Caudate nucleus (tissue), 63 donors: ENCODE measurements at places on chromosomes 2 and 18.

DNA sequence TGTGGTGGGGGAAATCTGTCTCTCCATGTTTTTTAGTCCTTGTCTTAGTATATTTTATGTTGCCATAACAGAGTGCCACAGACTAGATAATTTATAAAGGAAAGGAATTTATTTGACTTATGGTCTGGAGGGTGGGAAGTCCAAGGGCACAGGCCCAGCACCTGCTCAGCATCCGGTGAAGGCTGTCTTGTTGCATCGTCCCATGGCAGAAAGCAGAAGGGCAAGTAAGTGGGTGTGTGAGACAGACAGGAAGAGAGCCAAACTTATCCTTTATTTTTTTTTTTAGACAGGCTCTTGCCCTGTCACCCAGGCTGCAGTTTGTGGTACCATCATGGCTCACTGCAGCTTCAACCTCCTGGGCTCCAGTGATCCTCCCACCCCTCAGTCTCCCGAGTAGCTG, 98.1 kb downstream of the HS1BP3 start:
- no peak for DNase-seq

- no peak for DNase-seq
These were observed 81.6 kb downstream of the SH3RF3 start for GRCh38 chr2:109210431-109211200.

DNA sequence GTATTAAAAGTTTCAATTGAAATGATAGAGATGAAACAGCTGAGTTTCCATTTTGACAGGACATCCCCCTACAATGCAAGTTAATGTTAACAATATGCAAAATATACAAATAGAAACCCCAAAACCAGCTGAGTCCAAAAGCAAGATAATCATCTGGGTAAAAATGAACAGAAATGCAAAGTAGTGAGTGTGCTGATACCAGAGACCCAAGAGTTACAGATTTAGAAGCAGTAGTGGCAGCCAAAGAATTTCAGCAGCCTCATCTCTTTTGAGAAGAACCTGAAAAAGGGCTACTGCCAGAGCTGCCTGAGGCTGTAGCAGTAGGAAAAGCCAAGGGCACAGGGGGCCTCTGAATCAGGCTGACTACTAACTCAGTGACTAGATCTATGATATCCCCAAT, 82.6 kb downstream of the THADA start:
- DNase-seq = no peak

DNA sequence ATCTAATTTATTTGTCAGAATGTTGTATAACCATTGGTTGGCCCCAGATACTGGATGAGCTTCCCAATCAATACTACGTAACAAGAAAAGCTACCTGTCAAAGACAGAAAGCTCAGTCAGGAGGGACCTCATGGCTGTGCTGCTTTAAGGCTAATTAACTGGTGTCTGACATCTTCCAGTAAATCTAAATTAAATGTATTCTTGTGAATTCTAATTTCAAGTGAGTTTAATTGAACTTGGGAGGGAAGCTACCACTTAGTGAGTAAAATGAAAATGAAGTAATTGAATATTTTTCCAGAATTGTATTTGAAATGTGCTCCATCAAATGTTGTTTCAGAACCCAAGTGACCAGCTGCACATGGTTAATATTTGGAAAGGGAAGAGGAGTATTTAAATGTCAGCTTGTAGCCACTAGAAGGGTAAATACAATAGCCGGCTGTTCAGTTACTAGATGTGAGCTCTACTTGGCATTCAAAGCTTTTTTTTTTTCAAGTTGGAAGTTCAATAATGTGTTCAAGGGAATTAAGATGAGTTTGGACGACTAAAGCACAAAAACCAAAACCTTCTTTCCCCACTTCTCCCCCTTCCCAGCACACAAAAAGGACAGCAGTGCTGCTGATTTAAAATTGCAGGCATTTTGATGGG, 62.0 kb downstream of the GPR39 start:
- DNase-seq = no peak

DNA sequence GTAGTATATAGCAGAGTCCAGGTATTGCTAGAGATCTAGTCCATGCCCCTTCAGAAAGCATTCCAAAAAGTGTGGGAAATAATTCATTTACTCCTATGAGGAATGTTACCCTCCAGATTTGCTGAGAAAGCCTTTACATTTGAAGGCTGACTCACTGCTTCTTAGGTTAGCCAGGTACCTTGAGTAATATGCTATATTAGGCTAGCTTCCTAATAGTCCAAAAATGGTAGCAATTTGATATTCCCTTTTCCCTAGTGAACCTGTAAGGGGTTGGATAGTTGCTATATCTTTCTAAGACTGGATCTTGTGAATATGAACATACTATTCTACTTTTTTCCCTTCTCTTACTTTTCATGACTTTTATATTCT, 63.6 kb downstream of the SPOPL start:
- no peak for DNase-seq

- DNase-seq = no peak
These were observed 111.5 kb downstream of the MTCL1 start for GRCh38 chr18:8816816-8817215.

- DNase-seq = no peak
These were observed 155.9 kb downstream of the ESCO1 start for GRCh38 chr18:21444465-21445212.

GRCh38 chr2:77434880-77435279, 87.3 kb downstream of the LRRTM4 start:
- DNase-seq = no peak

DNA sequence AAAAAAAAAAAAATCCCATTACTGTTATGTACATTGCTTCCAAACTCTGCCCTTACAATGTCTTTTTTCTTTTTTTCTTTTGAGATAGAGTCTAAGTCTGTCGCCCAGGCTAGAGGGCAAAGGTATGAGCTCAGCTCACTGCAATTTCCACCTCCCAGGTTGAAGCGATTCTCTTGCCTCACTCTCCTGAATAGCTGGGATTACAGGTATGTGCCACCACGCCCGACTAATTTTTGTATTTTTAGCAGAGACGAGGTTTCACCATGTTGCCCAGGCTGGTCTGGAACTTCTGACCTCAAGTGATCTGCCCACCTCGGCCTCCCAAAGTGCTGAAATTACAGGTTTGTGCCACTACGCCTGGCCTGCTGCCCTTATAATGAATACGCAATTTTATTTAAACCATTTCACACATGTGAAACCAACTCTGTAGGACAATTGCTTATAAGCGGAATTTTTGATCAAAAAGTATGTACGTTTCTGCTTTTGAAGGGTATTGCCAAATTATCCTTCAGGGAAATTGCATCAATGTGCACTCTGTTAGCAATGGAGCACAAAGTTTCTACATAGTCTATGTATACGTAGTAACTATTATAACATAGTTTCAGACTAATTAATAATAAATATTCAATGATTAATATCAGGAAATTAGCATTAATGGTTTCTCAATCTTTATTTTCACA, 55.7 kb upstream of the ACTR3 start:
- no peak for DNase-seq

GRCh38 chr2:46488389-46488788, 9.0 kb downstream of the TMEM247 start:
- DNase-seq = no peak

- DNase-seq = no peak
These were observed 48.7 kb downstream of the ATIC start for GRCh38 chr2:215360596-215360995.

- DNase-seq = no peak
These were observed 282.2 kb downstream of the EXOC6B start for GRCh38 chr2:72543497-72544216.

DNA sequence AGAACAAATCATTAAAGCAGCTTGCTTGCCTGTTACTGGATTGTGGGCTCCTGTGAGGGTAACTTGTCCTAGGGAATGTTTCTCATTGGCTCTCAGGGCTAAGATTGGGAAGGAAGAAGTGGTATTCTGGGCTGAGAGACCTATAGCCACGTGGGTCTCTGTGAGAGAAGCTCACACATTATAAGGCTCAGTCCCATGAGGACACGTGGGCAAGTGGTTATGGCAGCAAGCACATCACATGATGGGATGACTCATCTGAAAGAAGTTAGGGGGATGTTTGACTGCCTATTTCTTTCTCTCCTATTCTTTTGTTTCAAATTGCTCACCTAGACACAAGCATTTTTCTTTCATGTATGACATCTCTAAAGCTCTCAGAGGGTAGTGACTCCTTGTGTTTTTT, 418.0 kb upstream of the ST6GAL2 start:
- no peak for DNase-seq

DNA sequence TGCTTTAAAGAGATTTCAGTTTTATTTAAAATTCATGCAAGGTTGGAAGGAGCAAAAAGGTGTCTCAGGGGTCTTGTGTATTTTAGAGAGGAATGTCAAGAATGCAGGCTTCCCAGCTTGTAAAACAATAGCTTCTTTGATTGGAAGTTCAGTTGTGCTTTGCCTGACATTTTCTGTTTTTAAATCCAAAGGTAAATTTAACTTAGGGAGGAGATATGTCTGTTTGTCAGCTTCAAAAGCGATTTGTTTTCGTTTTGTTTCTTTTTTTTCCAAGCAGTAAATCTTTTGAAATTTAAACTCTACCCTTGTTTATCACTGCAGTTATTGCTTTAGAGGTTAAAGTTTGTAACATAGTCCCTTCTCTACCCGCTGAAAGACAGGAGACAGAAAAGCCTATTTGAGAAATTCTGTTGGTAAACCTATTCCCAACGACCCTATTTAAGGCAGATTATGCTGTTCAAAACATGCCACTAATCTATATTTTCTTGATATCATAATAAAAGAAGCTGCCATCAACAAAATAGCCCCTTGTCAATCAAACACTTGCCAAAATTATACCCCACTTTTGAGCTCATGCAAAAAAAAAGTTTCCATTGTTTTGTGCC, 639.6 kb downstream of the IRS1 start:
- DNase-seq = no peak

DNA sequence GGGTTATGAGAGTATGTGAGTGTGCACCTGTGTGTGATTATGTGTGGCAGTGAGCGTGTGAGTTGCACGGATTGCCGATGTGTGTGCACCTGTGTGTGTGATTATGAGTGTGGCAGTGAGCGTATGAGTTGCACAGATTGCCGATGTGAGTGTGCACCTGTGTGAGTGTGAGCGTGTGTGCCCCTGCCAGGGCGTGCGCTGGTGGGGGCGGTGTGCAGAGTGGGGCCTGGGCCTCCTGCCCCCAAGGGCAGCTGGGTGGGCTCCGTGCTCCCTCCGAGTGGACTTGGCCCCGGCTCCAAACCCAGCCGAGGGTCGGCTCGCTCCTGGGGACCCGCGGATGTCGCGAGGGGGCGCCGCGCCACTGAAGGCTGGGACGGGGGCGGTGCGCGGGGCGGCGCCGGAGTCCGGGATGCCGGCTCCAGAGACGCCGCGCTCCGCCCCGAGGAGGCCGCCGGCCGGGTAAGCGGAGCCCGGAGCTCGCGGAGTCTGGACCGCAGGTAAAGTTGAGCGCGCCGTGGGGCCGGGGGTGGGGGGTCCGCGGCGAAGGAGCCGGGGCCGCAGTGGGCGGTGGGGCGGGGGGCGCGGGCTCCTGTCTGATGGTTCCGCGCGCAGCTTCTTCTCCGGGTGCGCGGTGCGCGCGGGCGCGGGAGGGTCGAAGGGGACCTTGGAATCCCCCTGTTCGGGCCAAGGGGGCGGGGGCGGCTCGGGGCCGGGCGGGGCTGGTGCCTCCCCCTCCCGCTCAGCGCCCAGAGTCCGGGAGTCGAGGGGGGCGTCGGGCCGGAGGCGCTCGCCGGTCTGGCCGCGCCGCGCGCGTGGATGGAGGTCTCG, at the start of gene KCNG2:
Gene KCNG2, plus strand, starts transcription at position 421 of the 828 bp plus-strand sequence. CDS start 65,730 bp downstream, outside the sequence.
- no peak for DNase-seq

- no peak for DNase-seq
These were observed 287.4 kb upstream of the HDAC4 start for GRCh38 chr2:239688122-239688681.

DNA sequence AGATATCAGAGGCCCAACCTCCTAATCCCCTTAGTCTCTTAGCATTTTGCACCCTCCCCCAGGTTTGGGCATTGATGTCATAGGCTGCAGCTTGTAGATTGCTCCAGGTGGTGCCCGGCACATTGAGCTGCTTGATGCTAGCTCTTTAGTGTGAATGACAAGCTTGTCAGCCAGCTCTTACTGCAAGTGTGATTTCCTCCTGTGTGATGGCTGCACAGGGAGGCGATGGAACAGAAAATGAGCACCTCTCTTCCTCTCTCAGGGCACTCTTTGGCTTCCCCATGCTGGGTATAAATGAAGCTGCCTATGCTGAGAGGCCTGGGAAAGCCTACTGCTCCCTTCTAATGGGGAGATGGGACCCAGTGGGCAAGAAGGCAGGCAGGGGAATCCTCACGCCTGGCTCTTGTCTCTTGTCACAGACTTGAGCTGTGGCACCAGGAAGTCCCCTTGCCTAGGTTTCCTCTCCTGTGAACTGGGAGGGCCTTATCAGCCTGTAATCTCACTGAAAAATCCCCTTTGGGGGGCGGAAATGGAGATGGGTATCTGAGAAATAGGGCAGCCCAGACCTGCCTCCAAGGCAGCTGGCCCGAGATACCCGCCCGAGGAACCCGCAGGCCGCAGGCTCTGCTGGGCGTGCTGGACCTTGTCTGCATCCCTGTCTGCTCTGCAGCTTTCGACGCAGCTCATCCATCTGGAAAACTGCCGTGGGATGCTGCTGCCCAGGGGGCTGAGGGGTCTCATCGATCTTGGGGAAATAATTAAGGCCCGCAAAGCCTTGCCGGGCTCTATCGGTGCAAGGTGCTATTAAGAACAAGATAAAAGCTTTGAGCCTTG, 163.5 kb upstream of the CXCR4 start:
- no peak for DNase-seq

DNA sequence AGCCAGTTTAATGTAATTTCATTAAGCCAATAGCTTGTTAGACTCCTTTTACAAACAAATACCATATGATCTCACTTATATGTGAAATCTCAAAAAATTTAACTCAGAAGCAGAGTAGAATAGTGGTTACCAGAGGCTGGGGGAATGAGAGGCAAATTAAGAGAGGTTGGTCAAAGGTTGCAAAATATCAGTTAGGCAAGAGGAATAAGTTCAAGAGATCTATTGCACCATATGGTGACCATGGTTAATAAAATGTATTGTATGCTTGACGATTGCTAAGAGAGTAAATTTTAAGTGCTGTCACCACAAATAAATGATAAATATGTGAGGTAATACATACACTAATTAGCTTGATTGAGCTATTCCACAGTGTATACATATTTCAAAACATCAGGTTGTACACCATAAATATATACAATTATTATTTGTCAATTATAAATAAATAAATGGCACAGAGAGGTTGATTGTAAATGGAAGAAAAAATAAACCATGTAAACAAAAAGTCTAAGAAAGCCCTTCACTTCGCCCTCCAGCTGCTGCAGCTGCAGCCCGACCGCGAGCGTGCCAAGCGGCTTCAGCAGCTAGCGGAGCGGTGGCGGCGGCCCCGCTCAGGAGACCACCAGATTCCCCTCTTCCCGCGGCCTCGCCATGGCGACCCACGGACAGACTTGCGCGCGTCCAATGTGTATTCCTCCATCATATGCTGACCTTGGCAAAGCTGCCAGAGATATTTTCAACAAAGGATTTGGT, 23.0 kb upstream of the ACTR2 start:
- DNase-seq = no peak

DNA sequence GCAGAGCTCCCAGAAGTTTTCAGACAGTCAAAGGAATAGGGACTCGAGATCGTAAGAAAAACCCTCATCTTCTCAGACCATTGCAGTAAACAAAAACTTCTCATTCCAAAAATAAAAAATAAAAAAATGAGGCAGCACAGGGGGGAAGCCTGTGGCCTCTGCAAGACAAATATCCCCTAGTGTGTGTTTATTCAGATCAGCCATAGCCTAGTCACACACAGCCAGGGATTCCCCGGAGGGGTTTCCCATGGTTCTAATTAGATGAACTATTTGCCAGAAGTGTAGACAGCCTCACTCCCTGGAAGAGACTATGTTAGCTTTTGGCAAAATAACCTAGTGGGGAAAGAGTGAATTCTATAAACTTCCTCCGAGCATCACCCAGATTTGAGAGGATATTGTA, 122.9 kb upstream of the KLF7 start:
- DNase-seq = no peak

GRCh38 chr2:205010196-205010595, 464.9 kb downstream of the PARD3B start:
- DNase-seq = no peak
